ENCODE measurements at places on chromosomes 13 and 19. TPM values are rescaled to one million over a fixed set of nuclear protein-coding genes. Genes with fewer than 3 reads are reported as not detected.

DNA sequence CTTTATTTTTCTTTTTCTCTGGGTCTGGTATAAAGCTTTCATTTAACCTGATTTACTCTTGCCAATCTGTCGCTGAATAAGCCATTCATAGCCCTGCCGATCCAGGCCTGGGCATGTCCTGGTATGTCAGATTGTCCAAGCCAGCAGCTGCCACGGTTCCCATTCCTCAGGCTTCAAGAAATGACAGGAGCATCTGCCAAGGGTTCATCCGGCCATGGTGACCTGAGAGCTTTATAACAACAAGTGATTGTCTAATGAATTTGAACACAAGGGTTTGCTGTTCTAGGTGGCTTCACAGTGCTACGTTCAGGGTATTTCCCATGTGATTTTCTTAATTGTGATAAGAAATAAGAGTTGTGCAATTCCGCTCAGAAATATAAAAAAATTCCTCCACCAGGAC, 20.0 kb downstream of the PNMA8A start:
- H3K4me3 ChIP-seq = no peak overlapping the region
- H3K36me3 ChIP-seq = no peaks in the 10 kb centered on the region
- DNase-seq = no peak
- H3K27me3 ChIP-seq = peaks cover 23% of the 10 kb centered on the region
- H3K4me1 ChIP-seq = no peaks in the 10 kb centered on the region

- no peaks in the 10 kb centered on the region for H3K36me3 ChIP-seq
- H3K27me3 ChIP-seq = no peaks in the 10 kb centered on the region
- no peak overlapping the region for H3K27ac ChIP-seq
- no peak overlapping the region for H3K4me3 ChIP-seq
These were observed 817.5 kb upstream of the SLC10A2 start for GRCh38 chr13:103883698-103884097.

DNA sequence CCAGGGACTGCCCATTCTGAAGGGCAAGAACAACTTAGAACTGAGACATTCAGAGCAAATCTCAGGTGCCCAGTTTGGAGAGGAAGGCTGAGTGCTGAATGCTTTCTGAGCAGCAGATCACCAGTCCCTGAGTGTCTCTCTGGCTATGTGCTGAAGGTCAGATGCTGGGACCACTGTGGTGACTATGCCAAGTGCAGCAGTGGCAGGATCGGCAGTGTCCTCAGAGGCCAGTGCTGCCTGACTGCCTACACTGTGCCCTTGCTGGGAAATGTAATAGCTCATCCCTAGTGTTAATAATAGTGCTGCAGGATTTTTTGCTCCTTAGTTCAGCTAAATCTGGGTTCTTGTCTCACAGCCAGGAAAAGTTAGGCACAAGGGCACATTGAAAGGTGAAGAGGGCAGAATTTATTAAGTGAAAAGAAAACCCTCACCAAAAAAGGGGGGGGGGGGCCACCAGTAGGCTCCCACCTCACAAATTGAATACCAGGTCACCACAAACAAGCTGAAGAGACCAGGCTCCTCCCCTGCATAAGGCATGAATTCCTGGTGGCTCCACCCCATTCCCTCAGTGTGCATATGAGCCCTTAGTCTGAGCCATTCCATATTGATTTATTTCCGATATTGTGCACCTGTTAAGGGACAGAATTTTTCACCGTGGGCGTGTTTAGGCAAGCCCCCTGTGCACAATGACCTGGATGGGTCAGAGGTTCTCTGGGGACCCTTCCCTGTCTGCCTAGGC, 18.5 kb downstream of the RFXAP start:
- no peak overlapping the region for H3K27ac ChIP-seq
- no peaks in the 10 kb centered on the region for H3K4me1 ChIP-seq
- DNase-seq = no peak

GRCh38 chr13:99074693-99075092, 96.8 kb upstream of the DOCK9 start:
- no peak for DNase-seq
- H3K4me1 ChIP-seq = peaks cover 23% of the 10 kb centered on the region
- H3K27me3 ChIP-seq = no peaks in the 10 kb centered on the region

- H3K36me3 ChIP-seq = no peaks in the 10 kb centered on the region
- peaks cover 5% of the 10 kb centered on the region for H3K27me3 ChIP-seq
- H3K4me3 ChIP-seq = no peak overlapping the region
- H3K4me1 ChIP-seq = no peaks in the 10 kb centered on the region
- no peak for DNase-seq
These were observed 27.9 kb downstream of the POP4 start for GRCh38 chr19:29634002-29634401.

DNA sequence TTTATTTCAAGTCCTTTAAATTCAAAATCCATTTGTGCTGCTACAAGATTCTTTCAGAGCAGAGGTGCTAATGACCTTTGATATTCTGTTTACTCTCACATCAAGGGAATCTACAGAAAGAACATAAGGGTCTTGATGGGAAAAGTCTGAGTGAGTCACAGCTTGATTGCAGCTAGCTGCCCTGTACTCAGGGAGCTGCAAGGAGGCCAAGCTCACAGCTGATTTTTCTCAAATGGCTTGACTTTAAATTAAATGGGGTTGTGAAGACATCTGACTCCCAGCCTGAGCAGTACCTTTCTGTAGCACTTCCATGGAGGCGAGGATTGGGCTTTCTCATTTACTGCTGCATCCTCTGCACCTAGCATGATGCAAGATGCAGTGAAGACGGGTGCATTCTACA, 62.5 kb downstream of the RAP2A start:
- no peaks in the 10 kb centered on the region for H3K4me1 ChIP-seq
- H3K4me3 ChIP-seq = no peak overlapping the region
- no peaks in the 10 kb centered on the region for H3K27me3 ChIP-seq
- H3K36me3 ChIP-seq = no peaks in the 10 kb centered on the region

- H3K27ac ChIP-seq = no peak overlapping the region
- H3K4me1 ChIP-seq = no peaks in the 10 kb centered on the region
- H3K36me3 ChIP-seq = no peaks in the 10 kb centered on the region
- no peak for DNase-seq
- H3K4me3 ChIP-seq = no peak overlapping the region
- no peaks in the 10 kb centered on the region for H3K27me3 ChIP-seq
These were observed 472.2 kb downstream of the LIG4 start for GRCh38 chr13:107743100-107743499.

DNA sequence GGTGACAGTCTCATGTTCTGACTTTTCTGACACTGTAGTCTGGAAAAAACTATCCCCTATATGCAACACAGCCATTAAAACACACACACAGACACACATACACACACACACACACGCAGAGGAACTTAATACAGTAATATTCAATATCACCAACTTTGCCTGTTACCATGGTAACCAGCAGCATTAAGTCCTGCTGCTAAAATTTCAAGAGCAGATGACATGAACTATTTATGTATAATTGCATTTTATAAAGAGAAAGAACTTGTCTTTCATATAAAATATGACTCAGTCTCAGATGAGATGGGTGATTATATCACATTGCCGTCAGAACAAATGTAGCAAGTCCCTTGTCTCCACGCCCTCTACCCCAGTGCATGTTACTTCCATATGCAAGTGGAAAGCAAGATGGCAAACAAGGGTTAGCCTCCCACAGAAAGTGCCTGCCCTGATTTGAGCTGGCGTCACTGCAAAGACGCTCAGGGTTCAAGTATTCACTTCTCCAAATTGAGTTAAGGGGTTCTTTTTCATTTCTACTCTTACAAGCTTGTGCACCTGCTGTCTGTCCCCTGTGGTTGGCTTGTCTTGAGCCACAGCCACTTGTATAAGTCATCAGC, 576.8 kb downstream of the UQCRFS1 start:
- H3K27ac ChIP-seq = no peak overlapping the region
- no peak for DNase-seq
- H3K4me1 ChIP-seq = peaks cover 17% of the 10 kb centered on the region
- H3K36me3 ChIP-seq = no peaks in the 10 kb centered on the region
- no peak overlapping the region for H3K4me3 ChIP-seq

DNA sequence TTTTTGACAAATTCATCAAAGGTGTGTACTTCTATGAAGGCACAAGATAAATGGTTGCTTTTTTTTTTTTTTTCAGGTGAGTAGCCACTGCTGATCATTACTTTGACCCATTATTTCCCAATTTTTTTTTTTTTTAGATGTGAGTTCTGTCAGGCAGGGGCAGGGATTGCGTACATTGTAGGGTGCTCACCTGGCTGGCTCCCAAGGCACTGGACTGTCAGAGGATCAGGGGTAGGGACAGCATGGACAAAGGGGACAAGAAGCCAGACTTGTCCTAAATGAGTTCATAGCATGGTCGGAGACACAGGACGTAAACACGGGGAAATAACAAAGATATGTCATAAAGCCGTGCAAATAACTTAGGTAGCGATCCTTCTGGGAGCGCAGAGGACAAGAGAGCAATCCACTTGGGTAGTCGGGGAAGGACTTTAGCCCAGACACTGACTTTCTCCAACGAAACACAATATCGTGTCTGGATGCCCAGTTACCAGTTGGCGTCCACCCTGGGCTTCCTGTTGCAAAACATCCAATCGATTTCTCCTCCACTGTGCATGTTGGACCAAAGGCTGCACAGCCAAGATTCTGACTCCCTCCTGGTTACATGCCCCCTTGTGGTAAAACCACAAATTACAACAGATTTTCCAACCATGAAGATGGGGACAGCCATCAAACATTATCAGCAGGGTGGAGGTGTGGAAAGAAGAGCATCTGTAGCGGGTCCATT, 27.5 kb upstream of the KATNAL1 start:
- DNase-seq = no peak
- H3K4me3 ChIP-seq = no peak overlapping the region
- H3K27ac ChIP-seq = no peak overlapping the region
- H3K36me3 ChIP-seq = no peaks in the 10 kb centered on the region

- no peak overlapping the region for H3K27ac ChIP-seq
- DNase-seq = no peak
- H3K4me1 ChIP-seq = peaks cover 4% of the 10 kb centered on the region
- no peaks in the 10 kb centered on the region for H3K27me3 ChIP-seq
These were observed 10.1 kb upstream of the PRKD2 start for GRCh38 chr19:46726971-46727501.

- H3K36me3 ChIP-seq = peaks cover 82% of the 10 kb centered on the region
- H3K27ac ChIP-seq = no peak overlapping the region
- H3K4me1 ChIP-seq = peaks cover 18% of the 10 kb centered on the region
- no peaks in the 10 kb centered on the region for H3K27me3 ChIP-seq
- no peak for DNase-seq
These were observed 20.9 kb upstream of the PIK3R2 start for GRCh38 chr19:18131841-18132596.

DNA sequence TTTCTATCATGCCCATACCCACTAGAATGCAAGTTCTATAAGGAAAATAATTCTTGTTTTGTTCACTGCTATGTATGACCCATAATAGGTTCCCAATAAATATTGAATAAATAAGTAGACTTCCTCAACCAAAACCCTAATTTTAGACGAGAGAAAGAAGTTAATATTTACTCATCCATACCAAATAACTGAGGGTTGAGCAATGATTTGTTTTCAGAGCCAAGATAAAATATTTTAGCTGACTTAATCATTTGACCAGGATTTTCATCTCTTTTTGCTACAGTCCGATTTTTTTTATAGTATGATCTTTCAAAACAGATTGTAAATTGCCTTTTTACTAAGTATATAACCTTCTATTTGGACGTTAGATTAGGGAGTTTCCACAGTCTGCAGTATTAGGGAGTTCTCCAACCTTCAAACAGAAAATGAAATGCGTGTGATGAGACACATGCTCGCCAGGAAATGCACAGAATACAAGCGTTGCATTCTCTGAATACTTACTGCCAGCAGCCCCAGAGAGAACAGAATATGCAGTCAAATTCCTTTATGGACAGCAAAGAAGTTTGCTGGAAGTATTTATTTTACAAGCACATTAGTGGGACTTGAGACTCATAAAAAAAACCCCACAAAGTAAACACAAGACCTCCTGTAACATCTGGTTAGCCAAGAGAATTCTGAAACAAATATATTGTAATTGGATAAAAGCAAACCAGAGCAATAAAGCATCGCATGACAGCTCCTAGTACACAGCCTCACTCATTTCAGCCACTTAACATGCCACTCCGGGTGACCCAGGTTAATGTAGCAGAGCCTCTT, 230.0 kb downstream of the MYO16 start:
- DNase-seq = no peak
- no peaks in the 10 kb centered on the region for H3K27me3 ChIP-seq
- no peaks in the 10 kb centered on the region for H3K4me1 ChIP-seq

DNA sequence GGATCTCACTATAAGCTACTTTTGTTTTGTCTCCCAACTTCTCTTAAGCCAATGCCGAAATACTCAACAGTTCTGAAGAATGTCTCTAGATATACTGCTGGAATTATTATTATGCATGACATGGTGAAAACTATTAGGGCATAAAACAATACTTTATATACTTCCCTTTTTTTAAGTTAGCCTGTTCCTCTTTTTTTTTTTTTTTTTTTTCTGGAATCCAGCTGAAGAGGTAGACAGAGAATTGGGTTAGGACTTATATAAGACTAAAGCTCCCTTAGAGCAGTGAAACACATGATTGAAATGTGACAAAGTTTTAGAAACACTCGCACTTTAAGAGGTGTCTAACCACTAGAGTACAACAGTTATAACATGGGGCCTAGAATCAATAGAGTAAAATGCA, 850.9 kb upstream of the PCDH9 start:
- DNase-seq = no peak
- H3K36me3 ChIP-seq = no peaks in the 10 kb centered on the region
- no peak overlapping the region for H3K27ac ChIP-seq
- H3K27me3 ChIP-seq = no peaks in the 10 kb centered on the region

GRCh38 chr13:43072394-43072793, 49.0 kb downstream of the DNAJC15 start:
- H3K27ac ChIP-seq = no peak overlapping the region
- no peak for DNase-seq
- peaks cover 6% of the 10 kb centered on the region for H3K4me1 ChIP-seq
- no peaks in the 10 kb centered on the region for H3K36me3 ChIP-seq

GRCh38 chr13:41658057-41658661, 200.8 kb downstream of the RGCC start:
- peaks cover 3% of the 10 kb centered on the region for H3K36me3 ChIP-seq
- H3K27me3 ChIP-seq = no peaks in the 10 kb centered on the region
- no peak overlapping the region for H3K27ac ChIP-seq
- H3K4me1 ChIP-seq = no peaks in the 10 kb centered on the region

- no peak overlapping the region for H3K4me3 ChIP-seq
- no peak overlapping the region for H3K27ac ChIP-seq
- H3K27me3 ChIP-seq = no peaks in the 10 kb centered on the region
- no peaks in the 10 kb centered on the region for H3K4me1 ChIP-seq
These were observed 393.8 kb downstream of the PCDH20 start for GRCh38 chr13:61021838-61022237.

RFPL4A gene
- not detected for total RNA-seq

COL4A2 gene
- total RNA-seq = not detected

CYP4F8 gene
- not detected for total RNA-seq

GJB2 gene
- not detected for total RNA-seq

CCDC122 gene
- 0.47 TPM for total RNA-seq

All from T-cell (primary cell).